ENCODE measurements at places on chromosomes 4 and X.

- DNase-seq = peak; percentile 43
These were observed 32.3 kb downstream of the SH3RF1 start for GRCh38 chr4:169238445-169238844.

GRCh38 chr4:102268355-102268754 is 76.9 kb downstream of the SLC39A8 start:
- no peak for DNase-seq

DNA sequence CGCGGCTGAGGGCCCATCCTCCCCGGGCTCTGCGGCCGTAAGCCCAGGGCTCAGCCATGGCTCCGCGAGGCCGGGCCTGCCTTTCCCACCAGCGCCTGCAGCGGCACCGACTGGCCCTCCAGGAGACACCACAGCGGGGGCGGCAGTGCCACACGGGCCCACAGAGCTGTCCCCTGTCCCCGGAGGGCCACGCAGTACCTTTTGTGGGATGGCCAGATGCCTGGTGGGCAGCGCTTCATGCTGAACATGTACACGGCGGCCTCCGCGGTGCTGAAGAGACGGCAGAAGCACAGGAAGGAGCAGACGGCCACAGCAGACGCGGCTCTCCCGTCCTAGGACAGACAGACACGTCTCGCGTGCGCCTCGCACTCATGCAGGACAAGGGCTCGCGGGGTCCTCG is 50.4 kb downstream of the GAK start:
- no peak for DNase-seq

DNA sequence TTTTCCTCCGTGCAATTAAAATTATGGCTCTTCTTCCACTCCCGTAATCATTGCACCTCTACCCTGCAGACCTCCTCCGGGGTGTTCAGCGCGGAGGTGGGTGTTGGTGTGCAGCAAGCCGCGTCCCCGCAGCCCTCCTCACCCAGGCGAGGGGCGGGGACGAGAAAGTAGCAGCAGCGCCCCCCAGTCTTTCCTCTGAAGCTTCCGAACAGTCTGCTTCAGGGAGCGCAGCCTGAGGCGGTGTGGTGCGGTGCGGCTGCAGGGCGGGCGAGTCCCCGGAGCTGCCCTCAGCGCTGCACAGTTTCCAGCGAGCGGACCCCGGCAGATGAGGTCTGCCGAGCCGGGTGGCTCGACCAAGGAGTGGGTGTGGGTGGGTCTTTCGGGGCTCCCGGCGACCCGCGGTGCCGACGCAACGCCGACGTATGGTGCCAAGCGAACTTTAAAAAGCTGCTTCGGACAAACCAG is at the start of gene FRAS1:
Gene FRAS1, plus strand, starts transcription at position 189 of the 465 bp plus-strand sequence. CDS start 687 bp downstream, outside the sequence.
- DNase-seq = peak; percentile 46

GRCh38 chrX:7233580-7234406 is 85.8 kb upstream of the PUDP start:
- DNase-seq = no peak

DNA sequence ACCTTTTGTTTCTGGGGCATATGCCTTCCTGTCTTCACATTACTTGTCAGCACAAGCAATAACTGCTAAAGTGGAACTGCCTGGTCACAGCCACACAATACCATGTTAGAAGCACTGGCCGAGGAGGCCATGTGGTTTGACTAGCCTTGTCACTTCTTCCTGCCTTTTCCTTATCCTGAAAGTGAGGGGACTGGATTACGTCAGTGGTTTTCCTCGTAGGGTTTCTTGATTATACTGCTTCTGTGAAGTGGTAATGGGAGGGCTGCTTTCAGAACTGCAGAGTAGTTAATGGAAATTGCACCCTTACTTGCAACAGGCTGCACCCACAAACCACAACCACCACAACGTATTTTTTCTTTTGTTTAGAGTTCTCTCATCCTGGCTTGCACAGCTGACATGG is 26.6 kb downstream of the ZRSR2 start:
- DNase-seq = peak; percentile 10

DNA sequence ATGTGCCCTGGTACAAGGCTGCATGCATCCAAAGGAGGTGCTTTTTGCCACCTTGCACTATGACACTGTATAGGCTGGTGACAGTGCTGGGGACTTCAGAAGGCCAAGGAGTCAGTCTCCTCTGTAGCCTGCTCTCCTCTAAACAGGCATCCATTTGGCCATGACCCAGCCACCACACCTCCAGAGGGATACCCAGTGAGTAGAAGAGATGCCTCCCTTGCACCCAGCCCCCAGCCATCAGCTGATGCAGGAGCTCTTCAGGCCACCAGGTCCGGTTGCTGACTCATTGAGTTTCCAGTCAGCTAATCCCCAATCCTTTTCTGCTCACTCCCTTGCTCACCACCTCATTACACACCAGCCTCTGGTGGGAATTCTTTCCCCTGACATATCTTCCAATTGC is 99.8 kb downstream of the PJA1 start:
- peak; percentile 51 for DNase-seq

DNA sequence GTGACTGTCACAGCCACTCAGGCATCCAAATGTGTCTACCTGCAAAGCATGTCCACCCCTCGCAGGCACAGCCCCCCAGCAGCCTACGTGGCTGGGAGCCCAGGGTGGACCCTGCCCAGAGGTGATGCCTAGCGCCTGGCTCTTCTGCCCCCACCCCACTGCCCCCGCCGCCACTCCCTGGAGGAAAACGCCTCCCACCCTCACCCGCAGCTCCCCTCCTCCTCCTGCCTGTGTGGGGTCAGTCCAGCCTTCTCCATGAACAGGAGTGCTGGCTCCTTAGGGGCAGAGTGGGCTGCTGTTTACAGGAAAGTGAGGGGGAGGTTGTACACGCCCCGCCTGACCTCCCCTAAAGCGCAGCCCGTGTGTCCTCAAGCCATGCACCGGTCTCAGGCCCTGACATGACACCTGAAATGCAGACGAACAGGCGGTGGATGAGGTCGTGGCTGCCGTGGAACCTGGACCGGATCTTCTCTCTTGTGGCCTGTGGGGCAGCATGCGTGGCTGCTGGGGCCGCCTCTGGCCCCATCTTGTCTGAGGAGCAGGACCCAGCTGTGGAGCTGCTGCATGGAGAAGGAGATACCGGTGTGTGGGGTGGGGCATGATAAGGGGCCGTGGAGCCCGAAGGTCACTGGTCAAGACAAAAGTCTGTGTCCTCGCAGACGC is 11.9 kb upstream of the MXD4 start:
- DNase-seq = no peak

- DNase-seq = no peak
These were observed 30.4 kb downstream of the CLDN34 start for GRCh38 chrX:9997524-9997923.

GRCh38 chrX:154728431-154729190 is 22.3 kb downstream of the GAB3 start:
- no peak for DNase-seq

GRCh38 chr4:25966171-25966570 is 52.2 kb downstream of the SMIM20 start:
- peak; percentile 89 for DNase-seq

DNA sequence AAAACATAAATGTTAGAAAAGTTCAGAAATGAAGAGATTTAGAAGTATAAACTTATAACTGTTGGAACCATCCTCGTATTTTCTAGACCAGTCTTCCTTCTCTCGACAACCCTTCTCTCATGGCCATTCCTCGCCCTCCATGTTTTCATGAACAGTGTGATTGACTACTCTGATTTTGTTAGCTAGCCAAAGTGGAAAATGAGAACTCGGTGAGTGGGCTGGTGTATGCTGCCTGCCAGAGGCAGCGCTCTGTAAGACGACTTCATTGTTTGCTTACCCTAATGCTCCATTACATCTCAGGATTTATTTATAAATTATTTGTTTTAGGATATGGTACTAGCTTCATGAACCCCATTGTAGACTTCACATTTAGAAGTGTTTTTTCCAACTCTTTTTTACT is 153.0 kb downstream of the CBR4 start:
- DNase-seq = no peak

- no peak for DNase-seq
These were observed 301.9 kb upstream of the HS3ST1 start for GRCh38 chr4:11730545-11730944.

GRCh38 chr4:170008371-170008770 is 17.8 kb downstream of the MFAP3L start:
- DNase-seq = peak; percentile 47

DNA sequence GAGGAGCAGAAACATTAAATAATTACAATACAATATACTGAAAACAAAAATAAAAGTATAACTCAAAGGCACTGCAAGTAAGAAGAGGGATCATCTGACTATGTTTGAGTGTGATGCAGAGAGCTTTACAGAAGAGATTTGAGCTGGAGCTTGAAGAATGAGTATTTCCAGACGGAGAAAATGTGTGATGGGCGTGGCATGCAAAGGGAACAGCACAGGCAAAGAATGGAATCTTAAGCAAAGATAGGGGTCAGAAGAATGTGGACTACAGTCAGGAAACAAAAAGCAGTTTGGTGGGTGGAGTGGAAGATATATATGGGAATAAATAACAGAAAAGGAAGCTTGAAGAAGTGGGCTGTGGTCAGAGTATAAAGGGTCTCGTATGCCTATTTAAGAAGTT is 45.5 kb downstream of the OPHN1 start:
- no peak for DNase-seq

DNA sequence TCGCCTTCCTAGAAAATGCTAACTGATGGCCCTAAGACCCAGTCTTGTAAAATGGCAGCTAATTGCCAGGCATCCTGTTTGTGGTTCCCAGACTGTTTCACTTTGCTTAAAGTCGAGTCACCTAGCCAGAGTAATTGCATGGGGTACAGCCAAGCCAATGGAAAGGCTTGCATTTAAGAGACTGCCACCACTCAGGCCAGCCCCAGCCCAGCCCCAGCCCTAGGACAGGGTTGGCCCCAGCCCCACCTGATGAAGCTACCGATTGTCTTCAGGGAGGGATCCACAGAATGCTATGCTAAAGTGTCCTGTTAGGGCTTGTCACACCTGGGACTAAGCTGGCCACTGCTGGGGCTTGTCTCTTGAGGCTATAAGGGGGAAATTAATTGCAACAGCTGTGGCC is 194.6 kb upstream of the KLF3 start:
- no peak for DNase-seq

DNA sequence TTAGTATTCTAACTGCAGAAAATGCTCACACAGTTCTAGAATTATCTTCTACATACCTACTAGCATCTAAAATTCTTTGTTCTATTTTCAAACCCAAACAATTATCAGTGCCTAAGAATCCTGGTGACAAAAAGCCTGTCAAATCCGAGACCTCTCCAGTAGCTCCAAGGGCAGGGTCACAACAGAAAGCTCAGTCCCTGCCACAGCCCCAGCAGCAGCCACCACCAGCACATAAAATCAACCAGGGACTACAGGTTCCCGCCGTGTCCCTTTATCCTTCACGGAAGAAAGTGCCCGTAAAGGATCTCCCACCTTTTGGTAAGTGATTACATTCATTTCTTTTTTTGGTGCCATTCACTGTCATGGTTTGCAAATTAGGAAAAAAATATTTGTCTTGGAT is 243.8 kb downstream of the RAPGEF2 start:
- DNase-seq = no peak

DNA sequence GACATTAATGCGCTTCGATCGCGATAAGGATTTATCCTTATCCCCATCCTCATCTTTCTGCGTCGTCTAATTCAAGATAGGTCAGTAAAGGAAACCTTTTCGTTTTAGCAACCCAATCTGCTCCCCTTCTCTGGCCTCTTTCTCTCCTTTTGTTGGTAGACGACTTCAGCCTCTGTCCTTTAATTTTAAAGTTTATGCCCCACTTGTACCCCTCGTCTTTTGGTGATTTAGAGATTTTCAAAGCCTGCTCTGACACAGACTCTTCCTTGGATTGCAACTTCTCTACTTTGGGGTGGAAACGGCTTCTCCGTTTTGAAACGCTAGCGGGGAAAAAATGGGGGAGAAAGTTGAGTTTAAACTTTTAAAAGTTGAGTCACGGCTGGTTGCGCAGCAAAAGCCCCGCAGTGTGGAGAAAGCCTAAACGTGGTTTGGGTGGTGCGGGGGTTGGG is 528 bp upstream of the FGF2 start:
- DNase-seq = no peak

DNA sequence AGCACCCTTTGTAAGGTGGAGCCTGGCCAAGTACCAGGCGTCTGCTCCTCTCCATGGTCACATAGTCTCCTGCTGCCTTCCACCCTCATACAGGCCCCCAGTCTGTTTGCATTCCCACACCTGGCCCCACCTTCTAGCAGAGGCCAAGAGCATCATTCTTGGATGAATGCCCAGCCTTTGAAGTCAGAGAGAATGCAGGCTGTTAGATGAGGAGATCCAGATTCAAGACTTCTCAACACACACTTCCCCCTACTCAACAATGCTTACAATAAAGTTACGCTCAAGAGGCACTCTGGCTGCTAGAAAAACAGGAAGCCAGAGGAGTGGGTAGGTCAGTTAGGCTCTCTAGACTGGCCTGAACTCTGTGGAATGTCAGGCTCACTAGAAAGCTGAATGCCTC is 43.3 kb downstream of the SHROOM4 start:
- no peak for DNase-seq

DNA sequence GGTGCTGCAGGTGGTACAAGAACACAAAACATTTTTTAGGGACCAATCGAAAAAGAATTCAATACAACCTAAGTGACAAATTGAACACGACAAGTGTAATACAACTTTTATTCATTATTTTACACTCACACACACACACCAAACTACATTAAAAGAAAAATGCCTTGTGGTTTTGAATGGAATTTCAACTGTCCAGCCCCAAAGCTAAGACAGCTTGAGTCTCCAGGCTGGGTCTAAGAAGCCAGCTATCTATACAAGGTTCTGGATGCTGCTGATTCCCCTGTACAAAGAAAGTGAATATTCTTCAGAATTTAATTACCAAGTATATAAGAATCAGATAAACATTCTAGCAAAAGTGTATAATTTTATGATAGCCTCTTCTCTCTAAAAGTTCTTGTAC is 118.2 kb downstream of the PPP3CA start:
- DNase-seq = peak; percentile 74

GRCh38 chr4:3773552-3774001 is 7.4 kb downstream of the ADRA2C start:
- DNase-seq = no peak

DNA sequence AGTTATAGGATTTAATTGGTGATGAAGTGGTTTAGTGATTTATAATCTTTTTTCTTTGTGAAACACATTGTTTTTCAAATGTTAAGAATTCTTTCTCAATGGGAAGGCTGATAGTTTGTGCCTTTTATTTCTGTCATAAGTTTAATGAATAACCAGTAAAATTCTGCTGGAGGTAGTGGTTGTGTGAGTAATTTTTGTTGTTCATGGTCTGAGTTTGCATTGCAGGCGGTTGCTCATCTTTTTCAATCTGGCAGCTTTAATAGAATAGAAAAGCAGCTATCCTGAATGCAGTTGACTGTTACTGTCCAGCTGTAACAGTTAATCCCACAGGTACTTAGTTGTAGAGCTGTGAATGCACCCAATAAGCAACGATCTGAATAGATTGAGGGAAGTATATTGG is 215.6 kb upstream of the AFF2 start:
- DNase-seq = no peak

DNA sequence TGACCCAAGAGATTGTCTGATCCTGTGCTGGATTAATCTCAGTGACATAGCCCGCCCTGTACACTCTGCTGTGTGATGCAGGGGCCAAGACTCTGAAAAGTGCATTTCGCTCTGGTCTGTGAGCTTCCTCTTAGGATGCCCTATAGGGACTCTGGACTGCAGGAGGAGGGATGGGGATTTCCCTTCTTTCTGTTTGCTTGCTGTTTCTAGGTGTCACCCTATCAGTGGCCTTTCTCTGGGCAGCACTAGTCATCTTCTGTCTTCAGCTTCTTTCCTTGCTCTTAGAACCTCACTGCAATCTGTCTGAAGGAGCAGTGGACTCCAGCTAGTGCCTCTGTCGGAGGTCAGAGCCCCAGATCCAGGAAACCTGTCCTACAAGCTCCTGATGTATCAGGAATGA is 34.5 kb upstream of the SCRG1 start:
- no peak for DNase-seq

All from fibroblast of skin of abdomen (primary cell).